Glomerular endothelial cell (primary cell): ENCODE measurements at places on chromosomes 1 and 21.

GRCh38 chr21:34536311-34536710 lies 24.3 kb upstream of the KCNE1 start:
- no peak for DNase-seq

- DNase-seq: no peak
Observed at GRCh38 chr1:110434946-110435345, 16.0 kb upstream of the PROK1 start.

DNA sequence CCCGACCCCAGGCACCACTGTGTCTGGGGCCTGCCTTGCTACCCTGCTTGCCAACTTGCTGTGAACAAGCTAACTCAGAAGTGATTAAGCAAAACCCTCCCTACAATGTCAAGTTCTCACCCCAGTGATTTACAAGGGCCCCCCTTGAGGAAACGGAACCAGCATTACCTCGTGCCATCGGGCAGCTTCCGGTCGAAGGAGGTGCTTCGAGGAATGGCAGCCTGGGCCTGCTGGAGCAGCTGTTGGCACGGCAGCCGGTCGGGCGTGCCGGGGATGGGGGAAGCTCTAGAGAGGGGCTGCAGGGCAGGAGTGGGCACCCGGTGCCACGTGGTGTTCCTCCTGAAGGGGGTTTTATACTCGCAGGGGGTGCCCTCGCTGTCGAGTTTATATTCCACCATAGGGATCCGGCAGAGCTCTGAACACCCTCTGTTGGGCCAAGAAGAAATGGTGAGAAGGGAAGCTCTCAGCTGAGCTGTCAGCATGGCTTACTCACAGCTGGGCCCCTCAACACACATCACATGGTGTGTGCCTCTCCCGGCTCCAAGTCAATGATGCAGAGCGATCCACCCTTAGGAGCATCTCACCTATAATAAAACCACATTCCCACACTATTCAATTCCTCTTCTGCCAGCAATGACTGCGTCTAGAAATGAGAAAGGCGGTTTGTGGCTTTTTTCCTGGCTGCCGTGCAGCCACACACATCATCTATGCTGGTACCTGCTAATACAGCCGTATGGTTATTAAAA lies 184.4 kb downstream of the SIPA1L2 start:
- DNase-seq: no peak

- DNase-seq: no peak
Observed at GRCh38 chr1:178593515-178593914, 80.6 kb downstream of the TEX35 start.

DNA sequence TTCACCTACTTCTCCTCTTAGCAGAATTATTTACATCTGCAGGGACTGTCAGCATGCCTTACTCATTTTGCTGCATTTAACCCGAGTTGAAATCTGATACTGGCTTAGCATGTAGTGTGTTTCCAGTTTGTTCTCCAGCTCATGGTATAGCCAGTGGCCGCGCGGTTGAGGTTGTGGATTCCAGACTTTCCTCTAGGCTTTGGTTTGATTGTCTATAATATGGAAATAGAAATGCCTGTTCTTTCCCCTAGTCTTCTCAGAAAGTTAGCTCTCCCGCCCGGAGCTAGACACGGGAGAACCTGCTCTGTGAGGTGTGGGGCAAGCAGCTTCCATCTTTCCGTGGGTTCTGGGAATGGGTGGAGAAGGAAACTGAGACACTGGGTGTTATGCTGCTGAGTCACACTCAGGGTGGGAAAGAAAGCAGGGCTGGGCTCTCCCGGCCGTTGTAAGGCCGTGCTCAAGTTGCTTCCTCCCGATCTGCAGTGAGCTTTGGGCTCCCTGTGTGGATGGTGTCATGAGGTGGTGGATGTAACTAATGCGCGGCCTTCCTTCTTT lies 206.8 kb upstream of the TMEM51 start:
- no peak for DNase-seq

- peak; percentile 52 for DNase-seq
Observed at GRCh38 chr1:15341634-15342407, 67.9 kb upstream of the EFHD2 start.

DNA sequence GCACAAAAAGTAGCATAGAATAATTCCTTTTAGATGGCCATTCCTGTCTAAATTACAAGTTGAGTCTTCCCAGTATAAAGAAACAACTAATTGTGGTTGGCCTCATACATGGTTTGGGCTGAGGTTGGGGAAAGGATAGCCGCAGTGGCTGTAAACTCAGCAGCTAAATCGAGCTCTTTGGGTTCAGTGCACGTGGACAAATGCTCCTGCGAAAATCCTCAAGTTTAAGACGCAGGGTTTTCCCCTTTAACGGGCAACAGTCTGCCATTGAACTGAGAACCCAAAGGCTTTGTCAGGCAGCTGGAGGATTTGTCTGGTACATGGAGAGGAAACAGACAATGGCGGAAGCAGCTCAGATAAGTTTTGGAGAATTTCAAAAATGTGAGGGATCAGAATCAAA lies 331.9 kb downstream of the TGFB2 start:
- no peak for DNase-seq

GRCh38 chr1:237199026-237199425 lies 157.0 kb downstream of the RYR2 start:
- no peak for DNase-seq

DNA sequence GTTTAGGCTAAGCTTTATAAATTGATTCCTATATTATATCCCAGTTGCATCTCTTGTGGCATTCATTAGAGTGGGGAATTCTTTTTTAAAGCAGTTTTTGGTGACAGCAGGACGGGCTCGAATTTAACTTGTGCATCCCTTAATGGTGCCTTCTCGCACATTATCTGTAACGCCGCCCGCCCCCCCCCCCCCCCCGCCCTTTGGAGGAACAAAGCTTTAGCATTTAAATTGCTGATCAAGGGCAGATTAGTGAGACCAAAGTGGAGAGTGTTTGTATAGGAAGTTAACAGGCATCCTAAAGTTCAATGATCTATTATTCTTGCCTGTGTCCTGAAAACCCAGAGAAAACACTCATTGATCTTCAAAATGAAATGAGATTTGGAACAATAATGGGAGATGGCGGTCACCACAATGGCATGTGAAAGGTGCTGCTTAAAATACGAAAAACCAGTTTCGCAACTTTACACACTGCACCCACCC lies 2.2 kb downstream of the LMO4 start:
- DNase-seq: no peak

- DNase-seq: no peak
Observed at GRCh38 chr1:189623336-189623735, 854.3 kb downstream of the BRINP3 start.

GRCh38 chr1:29931477-29932175 lies 695.3 kb downstream of the PTPRU start:
- DNase-seq: no peak

- DNase-seq: no peak
Observed at GRCh38 chr1:212713465-212714136, 14.0 kb upstream of the BATF3 start.

- no peak for DNase-seq
Observed at GRCh38 chr1:121544500-121544899, 359.7 kb downstream of the SRGAP2C start.

DNA sequence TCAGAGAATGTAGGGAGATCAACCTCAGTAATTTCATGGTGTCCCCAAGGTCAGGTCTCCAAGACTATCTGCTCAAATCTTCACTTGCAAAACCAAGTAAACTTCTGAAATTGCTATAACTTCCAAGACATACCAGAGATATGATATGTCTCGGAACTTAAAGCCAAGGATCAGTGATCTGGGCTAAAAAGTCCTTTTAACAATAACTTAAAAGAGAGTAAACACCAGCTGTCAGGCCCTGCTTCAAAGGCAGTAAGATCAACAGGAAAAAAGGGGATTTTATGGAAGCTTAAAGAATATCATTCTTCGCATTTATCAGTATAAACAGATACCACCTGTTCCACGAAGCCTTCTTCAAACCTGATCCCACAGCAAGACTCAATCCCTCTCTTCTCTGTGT lies 13.7 kb downstream of the UBR4 start:
- DNase-seq: no peak

DNA sequence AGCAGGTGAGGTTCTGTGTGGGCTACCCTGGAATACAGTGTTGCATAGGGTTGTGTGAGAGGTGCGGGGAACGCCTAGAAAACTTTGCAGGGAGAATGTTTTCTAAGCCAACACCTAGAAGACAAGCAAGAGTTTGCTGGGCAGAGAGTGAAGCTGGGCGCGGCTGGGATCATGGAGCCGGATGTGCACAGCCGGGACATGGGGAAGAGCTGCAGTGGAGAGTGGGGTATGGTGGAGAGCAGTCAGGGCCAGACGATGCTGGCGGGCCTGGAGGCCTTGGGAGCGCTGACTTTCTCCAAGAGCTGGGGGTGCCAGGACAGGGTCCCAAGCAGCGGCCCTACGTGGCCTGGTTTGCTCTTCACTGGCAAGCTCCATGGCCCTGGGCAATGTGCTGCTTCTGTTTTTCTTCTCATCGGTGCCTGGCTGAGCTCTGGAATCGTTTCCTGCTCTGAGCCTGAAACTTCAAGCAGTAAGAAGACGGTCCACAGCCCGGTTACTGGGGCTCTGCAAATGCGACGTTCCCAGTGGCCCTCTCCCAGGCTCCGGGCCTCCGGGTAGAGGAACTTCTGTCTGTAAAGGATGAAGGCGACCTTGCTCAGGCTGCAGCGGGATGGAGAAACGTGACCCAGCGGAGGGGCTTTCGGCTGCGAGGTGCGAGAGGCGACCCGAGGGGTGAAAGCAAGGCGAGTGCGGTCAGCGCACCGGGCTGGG lies 51.9 kb upstream of the CD34 start:
- DNase-seq: no peak

DNA sequence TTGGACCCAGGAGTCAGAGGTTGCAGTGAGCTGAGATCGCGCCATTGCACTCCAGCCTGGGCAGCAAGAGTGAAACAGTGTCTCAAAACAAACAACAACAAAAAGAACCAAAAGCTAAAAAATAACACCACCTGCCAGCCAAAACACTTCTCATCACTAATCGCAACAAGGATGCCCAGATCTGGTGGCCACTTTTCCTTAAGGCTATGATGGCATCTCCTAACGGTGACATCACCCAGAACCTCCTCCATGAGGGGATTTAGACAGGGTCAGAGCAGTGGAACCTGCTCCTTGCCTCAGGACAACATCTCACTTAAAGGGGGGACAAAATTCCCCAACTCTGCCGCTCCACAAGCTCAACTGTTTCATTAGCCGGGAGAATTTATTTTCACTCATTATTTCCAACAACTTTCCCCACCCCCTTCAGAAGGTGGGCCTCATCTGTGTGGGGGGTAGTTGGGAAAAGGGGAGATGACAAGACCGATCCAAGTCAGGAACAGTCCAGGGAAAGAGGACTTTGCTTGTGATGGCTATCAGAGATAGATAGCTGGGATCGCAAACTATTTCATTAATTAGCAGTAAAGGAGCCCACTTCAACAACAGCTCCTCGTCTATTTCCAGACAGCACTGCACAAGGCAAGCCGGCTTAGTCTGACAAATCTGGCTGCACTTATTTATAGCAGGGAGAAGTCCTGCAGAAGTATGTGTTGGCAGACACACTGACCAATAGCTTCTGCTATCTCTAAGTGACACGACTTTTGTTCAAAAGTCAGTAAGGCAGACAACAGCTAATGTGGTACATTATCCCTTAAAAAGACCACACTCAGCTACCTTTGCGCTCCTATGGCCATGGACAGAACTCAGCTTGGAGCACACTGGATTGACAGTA lies 2.6 kb downstream of the PABPC4 start:
- DNase-seq: no peak

DNA sequence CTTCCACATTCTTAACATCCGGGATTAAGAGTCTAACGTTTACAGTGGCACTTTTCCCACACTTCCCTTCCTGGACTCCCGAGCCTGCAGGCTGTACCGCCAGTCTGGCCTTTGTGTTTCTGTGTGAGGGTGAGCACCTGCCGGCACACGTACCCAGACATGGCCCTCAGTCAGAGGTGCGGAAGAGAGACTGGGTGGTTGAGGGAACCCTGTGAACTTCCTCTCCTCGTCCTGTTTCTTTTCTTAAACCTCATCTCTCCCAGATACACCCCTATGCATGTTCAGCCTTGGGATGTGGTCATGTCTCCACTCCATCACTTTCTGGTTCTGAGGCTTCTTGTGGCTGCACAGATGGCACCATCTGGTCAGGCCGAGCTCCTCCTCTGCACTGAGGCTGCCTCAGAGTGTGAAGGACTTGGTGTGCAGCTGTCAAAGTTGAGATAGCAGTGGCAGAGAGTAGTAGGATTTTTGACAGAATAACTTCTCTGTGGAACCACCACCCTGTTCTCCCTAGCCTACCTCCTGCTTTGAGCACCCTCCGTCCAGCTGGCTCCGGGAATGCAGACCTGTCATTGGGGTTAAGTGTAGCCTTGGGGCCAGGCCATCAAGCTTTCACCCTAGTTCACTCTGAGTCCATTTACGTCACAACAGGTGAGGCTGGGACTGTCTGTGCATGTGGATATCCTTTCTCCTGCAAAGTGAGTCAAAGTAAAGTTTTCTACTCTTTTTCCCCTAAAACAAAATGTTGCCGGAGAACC lies 31.4 kb downstream of the VASH2 start:
- no peak for DNase-seq

GRCh38 chr1:42136466-42136865 lies 16.7 kb upstream of the GUCA2B start:
- DNase-seq: no peak

DNA sequence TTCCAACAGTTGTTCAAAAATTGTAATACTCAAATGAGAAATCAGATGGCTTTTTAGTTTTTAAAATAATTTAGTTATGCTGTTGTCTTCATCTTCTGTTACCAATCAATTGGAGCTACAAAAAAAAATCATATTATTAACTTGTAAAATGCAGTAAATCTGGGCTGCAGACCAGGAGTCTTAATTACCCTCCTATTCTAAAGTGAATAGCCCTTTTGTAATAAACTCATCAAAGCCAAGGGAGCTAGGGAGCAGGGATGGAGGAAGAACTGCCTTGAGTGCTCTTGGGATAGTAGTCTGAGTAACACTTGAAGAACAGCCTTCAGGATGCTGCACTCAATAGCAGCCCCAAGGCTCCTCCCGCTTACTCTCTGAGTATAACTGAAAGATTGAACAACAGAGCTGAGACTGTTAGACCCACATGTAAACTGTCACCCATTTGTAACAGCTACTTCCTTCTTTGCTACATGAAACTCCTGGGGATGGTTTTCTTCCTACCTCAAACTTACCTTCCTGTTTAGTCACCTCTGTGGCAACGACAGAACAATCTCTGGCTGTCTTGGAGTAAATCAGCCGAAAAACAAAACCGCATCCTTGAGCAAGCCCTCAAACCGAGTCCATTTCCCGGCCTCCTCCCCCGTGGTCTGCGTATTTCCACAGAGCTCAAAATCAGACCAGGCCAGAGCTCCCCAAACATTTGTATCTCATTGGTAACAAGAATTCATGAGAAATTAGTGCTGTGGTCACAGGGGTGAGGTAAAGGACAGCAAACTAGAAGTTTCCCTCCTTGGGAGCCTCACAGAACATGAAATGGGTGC lies 55.9 kb downstream of the CD58 start:
- DNase-seq: no peak

DNA sequence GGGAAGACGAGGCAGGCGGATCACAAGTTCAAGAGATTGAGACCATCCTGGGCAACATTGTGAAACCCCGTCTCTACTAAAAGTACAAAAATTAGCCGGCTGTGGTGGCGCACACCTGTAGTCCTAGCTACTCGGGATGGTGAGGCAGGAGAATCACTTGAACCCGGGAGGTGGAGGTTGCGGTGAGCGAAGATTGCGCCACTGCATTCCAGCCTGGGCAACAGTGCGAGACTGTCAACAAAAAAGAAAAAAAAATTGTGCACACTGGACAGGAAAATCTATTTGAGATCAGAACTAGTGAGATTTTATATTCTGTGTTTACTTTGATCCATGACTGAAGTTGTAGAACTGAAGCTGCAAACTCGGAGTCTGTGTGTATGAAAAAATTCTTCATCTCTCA lies 40.2 kb downstream of the SNRPE start:
- no peak for DNase-seq

- no peak for DNase-seq
Observed at GRCh38 chr1:99457381-99458165, 188.3 kb upstream of the PALMD start.
